Activated naive CD8-positive, alpha-beta T cell treated with anti-CD3 and anti-CD28 coated beads for 36 hours (primary cell): ENCODE measurements at places on chromosomes 16 and 17.

DNA sequence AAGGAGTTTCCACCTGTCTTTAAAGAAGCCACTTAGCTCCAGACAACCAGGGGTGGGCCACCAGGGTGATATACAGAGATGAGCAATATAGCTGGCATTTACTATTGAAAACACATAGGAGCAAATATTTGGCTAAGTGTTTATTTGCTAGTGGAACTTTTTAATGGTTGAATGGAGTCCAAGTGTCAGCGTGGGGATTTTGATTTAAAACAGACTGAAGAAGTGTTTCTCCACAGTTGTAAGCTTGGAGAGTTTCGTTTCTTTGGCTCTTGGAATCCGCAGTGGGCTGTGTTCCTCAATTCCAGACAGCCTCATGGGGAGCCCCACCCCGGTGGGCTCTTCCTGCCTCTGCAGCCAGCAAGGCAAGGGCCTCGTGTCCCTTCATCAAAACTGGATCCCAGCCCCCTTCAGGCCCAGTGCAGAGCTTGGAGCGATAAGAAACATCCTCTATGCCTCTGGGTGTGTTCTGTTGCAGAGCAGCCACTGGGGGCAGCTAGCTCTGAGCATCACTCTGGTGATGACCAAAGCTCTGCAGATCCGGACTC lies 36.1 kb downstream of the NOG start:
- DNase-seq, result peak; percentile 16

GRCh38 chr16:25625620-25626019 lies 66.1 kb upstream of the HS3ST4 start:
- no peak for DNase-seq

- no peak for DNase-seq
Observed at GRCh38 chr16:29112755-29113347, 128.0 kb downstream of the LAT start.

GRCh38 chr17:56407086-56407485 lies 186.4 kb upstream of the NOG start:
- DNase-seq, result no peak

DNA sequence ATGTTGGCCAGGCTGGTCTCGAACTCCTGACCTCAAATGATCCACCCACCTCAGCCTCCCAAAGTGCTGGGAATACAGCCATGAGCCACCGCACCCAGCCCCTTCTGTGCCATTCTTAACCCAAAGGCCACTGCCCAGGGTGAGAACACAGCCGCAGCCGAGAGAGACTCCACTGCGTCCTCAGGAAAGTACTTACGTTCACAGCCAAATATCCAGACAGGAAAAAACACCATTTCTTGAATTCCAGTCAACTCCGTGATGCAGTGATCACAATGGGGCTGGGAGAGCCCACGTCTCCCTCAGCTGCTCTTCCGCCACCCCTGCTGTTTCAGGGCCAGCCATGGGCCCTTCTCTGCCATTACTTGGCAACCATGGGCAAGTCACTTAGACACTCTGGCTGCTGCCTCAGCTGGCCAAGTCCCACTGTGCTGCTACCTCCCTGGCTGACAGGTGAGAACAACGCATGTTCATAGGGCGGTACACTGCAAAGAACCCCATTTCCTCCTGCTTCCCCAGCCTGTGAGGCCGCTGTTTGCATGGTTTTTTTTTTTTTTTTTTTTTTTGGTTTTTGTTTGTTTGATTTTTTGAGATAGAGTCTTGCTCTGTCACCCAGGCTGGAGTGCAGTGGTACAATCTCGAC lies 4.3 kb downstream of the CDIP1 start:
- DNase-seq, result no peak

- DNase-seq, result no peak
Observed at GRCh38 chr17:68734931-68735330, 133.8 kb upstream of the FAM20A start.

DNA sequence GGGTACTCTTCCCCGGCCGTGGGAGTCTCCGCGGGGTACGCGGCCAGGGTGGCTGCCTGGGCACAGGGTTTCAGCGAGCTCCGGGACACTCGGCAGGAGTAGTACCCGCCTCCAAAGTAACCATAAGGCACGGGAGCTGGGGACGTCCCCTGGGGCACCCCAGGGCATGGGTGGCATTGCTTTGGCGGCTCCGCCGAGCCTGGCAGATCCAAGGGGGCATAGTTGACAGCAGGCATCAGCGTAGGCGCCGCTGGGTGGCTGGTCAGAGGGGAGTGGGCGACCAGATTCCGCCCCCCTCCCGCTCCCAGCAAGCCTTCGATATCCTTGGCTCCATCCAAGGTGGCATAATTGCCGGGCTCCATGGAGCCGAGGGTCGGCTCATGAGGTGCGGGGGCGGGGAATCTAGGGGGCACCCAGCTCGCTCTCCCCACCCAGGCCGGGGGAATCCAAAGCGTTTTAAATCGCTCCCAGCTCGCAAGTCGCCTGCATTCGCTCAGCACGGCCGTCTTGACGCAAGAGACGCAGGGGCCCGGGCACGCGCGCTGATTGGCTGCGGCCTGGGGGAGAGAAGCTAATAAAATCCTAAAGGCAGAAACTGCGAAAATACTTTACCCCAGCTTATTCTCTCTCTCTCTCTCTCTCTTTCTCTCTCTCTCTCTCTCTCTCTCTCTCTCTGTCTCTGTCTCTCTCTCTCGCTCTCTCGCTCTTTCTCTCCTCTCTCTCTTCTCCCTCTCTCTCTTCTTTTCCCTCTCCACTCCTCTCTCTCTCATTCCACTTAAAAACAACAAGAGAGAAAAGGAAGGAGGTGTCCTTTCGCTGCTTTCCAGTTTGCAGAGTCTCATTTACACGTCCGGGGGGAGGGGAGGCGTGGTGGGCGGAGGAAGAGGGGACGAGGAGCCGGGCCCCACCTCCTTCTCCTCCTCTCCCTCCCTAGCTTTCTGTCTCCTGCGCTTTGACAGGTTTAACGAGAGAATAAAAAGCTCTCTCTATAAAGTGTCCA lies at the start of gene HOXB13:
Gene HOXB13, minus strand, starts transcription at position 519 of the 1,000 bp plus-strand sequence. Its CDS starts 157 bp downstream, at position 362.
- DNase-seq, result peak; percentile 51

DNA sequence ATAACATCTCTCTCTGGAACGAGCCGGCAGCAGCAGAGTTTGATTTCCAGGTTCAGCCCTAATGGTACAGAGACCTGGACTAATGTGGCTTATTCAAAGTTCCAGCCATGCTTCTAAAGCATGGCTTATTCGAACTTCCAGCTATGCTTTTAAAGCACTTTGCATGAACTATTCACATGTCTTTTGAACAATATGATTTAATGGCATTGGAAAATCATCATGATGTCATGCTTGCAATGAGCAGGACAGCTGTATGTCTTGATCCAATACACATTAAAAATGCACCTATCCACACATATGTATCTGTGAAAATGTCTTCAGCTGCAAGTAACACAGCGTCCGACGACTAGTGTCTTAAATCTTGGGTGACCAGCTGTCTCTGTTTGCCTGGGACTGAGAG lies 85.7 kb downstream of the MARF1 start:
- DNase-seq, result no peak

- no peak for DNase-seq
Observed at GRCh38 chr16:77993111-77993985, 29.0 kb upstream of the CLEC3A start.

GRCh38 chr16:51442141-51442870 lies 291.2 kb upstream of the SALL1 start:
- no peak for DNase-seq

DNA sequence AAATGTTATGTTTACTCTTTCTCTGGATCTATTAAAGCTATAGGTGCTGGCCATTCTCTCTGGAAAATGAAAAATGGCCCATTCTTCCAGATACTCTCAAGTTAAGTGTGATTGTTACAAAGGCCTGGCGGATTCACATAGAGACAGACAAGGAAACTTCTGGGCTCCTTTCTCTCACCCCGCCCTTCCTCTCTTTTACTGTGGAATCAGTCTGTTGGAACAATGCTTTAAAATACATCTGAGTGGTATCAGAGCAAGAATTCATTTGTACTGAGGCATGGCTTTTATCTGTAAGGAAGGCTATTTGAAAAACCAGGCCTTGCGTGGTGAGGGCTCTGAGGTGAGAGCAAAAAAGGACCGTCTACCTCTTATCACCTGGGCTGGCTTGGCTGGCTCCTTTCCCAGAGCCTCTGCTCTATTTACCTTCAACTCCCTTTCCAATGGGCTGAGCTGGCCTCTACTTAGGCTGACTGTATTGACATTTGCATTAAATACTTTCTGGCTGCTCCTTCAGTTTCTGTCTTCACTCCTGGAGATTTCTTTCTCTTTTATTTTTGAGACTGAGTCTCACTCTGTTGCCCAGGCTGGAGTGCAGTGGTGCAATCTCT lies 274.0 kb downstream of the PHKB start:
- no peak for DNase-seq

DNA sequence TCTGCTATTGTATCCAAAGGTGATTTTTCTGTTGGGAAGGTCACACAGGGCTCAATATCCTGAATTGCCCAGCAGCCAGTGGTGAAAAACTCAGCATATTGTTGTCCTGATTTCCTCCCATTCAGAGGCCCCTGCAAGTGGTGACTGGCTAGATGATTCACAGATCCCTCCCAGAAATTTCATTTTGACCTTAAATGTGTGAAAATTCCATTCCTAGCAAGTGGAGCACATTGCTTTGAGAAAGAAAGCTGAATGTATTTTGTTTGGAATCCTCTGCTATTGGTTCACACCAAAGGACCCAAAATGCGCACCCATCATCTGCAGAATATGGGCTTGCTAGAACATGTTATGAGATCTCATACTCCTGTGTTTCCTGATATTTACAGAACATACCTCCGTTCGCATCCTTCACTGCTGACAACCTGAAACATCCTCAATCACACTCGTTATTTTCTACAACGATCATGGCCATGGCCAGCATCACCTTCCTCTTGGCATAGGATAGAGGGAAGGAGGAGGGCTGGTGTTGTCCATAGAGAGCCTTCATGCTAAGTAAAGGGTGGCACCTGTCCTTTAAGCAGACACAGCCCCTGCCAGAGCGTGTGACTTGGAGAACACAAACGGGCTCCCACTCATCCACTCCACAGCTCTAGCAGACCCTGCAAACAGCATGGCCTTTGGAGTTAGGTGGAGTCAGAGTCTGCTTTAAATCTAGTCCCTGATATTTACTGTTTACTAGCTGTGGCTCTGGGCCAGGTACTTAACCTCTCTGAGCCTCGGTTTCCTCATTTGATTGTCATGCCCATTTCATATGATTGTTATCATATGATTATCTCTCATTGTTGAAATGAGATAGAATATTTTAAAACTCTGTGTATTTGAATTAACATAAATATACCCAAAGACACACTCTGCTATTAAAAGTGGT lies 30.4 kb upstream of the NFAT5 start:
- DNase-seq, result no peak

GRCh38 chr16:70472786-70473433 lies 18.5 kb downstream of the FCSK start:
- no peak for DNase-seq

DNA sequence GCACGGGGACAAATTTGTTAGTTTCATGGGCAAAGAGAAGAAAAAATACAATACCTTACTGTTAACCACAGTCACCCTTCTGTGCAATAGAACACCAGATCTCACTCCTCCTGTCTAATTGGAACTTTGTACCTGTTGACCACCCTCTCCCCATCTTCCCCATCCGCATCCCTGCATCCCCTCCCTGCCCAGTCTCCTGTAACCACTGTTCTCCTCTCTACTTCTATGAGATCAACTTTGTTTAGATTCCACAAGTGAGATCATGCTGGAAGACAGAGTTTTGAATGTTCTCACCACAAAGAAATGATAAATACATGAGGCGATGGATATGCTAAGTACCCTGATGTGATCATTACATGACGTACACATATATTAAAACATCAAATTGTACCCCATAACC lies 47.7 kb downstream of the CLEC16A start:
- no peak for DNase-seq

- no peak for DNase-seq
Observed at GRCh38 chr16:58848662-58849002, 114.5 kb upstream of the GOT2 start.
